ENCODE measurements at places on chromosomes 3 and 15.

- no peak for DNase-seq
These were observed 2.1 kb upstream of the OXSR1 start for GRCh38 chr3:38163117-38163840.

DNA sequence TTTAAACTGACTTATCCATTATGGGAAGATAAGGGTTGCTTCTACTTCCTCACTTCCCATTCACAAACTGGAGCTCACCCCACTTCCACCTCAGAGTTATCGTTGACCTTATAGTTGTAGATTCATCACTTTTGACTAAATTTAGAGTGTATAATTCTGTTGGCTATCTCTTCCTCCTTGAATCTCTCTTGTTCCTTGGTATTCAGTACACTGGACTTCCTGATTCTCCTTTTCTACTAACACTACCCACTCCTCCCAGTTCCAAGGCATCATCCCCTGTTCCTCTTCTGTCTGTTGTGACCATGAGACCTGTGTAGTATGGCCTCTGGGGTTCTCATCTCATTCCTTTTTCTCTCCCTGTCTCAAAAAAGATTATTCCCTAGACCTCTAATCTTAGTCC lies 5.9 kb upstream of the GPR87 start:
- no peak for DNase-seq

DNA sequence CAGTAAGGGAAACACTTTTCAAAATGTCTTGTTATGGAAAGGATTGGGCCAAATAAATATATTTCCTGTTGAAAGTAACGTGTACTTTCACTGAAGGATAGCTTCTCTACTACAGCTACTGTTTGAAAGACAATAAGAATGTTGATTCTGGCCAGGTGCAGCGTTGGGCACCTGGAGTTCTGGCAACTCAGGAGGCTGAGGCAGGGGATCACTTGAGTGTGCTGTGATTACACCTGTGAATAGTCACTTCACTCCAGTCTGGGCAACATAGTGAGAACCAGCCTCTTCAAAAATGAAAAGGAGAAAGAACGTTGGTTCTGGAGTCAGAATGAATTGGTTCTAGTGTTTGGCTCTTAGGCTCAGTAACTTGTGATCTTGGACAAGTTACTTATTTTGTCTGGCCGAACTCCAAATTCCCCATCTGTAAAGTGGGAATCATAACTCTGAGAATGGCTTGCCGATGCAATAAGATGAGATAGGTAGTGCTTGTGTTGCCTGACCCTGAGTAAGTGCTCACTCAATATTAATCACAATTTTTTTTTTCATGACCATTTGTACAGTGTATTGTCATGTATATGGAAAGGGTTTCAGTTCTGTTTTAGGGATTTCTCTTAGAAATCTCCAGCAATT lies 310.8 kb downstream of the PTPRG start:
- DNase-seq: no peak

GRCh38 chr15:56934269-56934668 lies 15.8 kb downstream of the TCF12 start:
- no peak for DNase-seq

GRCh38 chr3:72163809-72164634 lies 379.1 kb upstream of the PROK2 start:
- no peak for DNase-seq

DNA sequence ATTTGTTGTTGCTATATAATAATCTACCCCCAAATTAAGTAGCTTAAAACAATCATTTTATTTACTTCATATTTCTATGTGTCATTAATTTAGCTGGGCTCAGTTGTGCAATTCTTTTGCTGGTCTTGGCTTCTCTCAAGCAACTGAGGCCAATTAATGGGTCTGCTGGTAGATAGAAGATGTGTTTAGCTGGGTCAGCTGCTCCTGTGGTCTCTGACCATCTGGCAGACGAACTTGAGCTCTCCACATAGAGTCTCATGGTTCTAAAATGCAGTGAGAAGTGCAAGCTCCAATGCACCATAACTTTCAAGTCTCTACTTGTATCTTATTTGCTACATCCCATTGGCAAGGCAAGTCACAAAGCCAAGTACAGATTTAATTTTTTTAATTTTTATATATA lies 515.6 kb downstream of the ZIC1 start:
- DNase-seq: no peak

- DNase-seq: no peak
These were observed 4.1 kb upstream of the RARB start for GRCh38 chr3:25423780-25424588.

DNA sequence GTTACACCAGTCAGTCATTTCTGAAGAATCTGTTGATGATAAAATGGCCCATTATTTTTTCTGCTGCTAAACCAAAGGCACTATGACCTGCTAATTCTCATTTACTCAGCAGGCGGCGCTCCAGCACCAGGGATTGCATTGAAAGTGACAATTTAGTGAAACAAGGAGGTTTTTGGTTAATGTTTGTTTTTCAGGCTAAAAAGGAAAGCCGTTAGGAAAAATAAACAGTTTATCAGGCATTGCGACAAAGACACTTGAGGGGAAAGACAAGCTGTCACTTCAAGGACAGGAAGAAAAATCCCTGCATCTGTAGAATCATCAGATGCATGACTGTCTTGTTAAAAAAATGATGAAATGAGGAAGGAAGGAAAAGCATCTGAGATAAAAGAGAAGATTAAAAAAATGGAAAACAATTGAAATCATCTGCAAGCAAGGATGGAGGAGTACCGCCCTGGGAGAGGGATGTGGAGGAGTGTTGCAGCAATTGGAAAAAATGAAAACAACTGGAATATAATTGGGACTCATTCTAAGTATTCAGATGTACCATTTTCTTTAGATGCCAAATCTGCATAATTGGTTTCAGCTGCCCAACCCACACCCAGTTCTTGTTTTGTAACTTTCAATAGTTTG lies 54.0 kb downstream of the NR1D2 start:
- no peak for DNase-seq

GRCh38 chr15:41773729-41774061 lies 589 bp upstream of the MAPKBP1 start:
- no peak for DNase-seq

- no peak for DNase-seq
These were observed 17.0 kb downstream of the PCYT1A start for GRCh38 chr3:196270499-196270898.

DNA sequence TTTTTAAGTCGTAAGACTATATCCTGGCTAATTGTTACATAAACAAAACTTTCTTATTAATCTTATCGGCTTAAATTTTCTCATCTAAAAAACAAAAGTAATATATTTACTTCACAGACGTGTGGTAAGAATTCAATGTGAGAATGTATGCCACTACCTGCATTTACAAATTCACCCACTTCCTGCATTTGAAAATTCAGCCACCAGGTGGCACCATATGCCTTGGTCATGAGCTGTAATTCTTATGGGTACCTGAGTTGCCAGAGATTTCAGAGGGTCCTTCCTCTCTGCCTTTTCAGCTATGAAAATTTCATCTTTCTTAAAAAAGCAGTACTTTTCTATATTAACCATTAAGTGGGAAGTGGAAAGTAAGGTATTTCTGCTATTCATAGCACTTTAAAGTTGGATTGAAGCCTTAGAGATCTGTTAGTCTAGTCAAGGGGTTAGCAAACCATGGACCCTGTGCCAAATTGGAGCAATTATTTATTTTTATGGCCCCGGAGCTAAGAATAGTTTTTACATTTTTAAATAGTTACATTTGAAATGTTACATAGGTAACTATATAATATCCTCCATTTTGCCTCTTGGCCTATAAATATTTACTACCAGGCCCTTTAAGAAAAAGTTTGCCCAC lies 127.8 kb downstream of the HCN4 start:
- peak; percentile 30 for DNase-seq

DNA sequence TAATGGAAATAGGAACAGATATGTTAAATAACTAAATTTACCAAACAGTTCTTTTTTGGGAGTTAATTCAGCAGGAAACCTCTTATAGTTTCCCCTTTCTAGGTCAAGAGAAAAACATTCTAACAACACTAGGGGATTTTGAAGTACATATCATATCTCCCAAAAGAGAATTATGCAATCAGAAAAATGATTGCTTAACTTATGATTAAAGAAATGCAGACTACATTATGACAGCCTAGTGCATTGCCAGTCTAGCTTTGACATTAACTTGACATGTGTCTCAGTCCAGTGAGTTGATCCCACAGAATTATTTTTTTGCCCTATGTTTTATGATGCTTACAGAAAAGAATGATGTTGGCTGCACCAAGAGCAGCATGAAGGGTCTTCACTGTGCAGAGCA lies 31.7 kb upstream of the NPHP3 start:
- DNase-seq: no peak

- DNase-seq: no peak
These were observed 272.2 kb upstream of the CHRNA7 start for GRCh38 chr15:31758126-31758525.

- DNase-seq: no peak
These were observed 78.0 kb upstream of the POU1F1 start for GRCh38 chr3:87354398-87354797.

- DNase-seq: no peak
These were observed 11.0 kb upstream of the ADCY5 start for GRCh38 chr3:123459862-123460261.

DNA sequence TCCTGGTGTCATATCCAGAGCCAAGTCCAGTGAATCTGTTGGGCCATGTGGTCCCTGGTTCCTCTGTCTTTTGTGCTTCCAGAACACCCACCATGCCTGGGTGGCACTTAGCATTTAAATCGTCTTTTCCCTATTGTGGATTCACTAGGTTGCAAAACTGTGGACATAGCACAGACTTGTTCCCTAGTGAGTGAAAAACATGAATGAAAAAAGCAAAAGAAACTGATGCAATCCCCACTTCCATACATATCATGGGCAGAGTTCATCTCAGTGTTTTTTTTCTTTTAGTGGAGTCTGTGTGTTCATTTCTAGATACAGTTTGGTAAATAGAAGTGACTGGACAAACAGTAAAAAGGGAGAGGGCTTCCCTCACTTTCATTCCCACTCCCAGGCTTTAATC lies 170.5 kb downstream of the SLCO3A1 start:
- no peak for DNase-seq

- DNase-seq: no peak
These were observed 15.9 kb downstream of the HPS3 start for GRCh38 chr3:149145356-149145755.

- no peak for DNase-seq
These were observed 7.3 kb downstream of the PAQR5 start for GRCh38 chr15:69305933-69306568.

GRCh38 chr3:140035871-140036270 lies 100.9 kb downstream of the CLSTN2 start:
- no peak for DNase-seq

GRCh38 chr3:188697127-188697526 lies 474.6 kb upstream of the TPRG1 start:
- DNase-seq: no peak

DNA sequence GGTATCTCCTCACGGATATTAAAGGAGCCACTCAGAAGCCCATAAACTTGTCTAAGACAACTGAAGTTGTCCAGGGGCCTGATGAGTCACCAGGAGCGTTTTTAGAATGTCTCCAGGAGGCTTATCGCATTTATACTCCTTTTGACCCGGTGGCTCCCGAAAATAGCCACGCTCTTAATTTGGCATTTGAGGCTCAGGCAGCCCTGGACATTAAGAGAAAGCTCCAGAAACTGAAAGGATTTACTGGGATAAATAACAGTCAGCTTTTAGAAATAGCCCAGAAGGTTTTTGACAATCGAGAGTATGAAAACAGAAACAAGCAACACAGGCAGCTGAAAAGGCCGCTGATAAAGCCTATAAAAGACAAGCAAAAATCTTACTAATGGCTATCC lies 4.1 kb downstream of the DET1 start:
- no peak for DNase-seq

DNA sequence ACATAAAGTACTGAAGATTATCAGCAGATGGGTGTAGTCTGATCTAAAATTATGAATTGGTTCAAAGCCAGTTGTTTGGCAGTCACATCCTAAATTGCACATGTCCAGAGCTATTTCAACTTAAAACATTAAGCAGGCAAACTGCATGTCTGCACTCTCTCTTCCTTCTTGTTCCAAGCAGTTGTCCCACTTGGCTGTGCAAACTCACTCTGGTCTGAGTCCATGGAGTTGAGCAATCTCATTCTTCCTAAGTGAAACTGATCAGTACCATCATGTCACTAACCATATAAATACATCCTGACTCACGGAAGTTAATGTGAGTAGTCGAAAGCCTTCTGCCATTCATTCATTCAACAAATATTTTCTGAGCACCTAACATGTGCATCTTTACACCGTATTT lies 353.0 kb downstream of the ROBO1 start:
- no peak for DNase-seq

DNA sequence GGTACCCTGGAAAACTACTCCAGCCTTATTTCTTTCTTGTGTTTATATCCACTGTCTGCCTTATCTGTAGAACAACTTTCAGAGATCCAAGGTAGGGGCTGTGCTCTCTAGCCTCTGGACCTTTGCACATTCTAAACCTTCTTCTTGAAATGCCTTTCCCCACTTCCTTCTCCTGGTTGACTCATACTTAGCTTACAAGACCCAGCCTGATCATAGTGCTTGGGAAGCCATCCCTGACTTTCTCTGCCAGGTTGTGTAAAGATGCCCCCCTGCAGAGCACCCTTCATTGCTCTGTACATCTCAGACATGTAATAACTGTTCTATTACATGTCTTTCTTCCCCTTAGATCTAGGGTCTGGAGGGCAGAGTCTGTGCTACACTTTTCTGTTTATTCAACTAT lies 50.1 kb downstream of the PPM1L start:
- no peak for DNase-seq

Data from activated CD8-positive, alpha-beta memory T cell treated with anti-CD3 and anti-CD28 coated beads for 1 hour (primary cell).